Activated CD4-positive, alpha-beta T cell treated with anti-CD3 and anti-CD28 coated beads, Interleukin-2, amount 50 U/mL, for 4 hours (primary cell): ENCODE measurements at places on chromosomes 6 and 20.

DNA sequence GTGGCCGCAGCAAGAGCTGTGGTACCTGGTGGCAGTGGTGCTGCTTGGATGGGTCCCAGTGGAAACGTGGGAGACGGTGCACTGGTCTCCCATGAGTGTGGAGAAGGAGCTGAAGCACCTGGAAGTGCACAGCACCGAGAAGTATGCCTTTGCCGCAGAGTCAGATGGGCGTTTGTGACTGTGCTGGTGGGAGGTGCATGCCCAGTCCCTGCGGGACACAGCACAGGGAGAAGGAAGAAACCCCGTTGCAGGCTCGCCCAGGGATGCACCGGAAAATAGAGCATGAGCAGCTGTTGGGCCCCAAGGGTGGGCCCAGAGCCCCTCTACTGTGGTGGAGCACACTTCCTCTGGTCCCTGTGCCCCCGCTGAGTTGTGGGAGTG is 19.3 kb upstream of the RGS17 start:
- DNase-seq = no peak

GRCh38 chr6:46985943-46986342 is 56.2 kb downstream of the ADGRF1 start:
- DNase-seq = no peak

GRCh38 chr6:166726201-166726600 is 99.2 kb upstream of the RPS6KA2 start:
- DNase-seq = no peak

DNA sequence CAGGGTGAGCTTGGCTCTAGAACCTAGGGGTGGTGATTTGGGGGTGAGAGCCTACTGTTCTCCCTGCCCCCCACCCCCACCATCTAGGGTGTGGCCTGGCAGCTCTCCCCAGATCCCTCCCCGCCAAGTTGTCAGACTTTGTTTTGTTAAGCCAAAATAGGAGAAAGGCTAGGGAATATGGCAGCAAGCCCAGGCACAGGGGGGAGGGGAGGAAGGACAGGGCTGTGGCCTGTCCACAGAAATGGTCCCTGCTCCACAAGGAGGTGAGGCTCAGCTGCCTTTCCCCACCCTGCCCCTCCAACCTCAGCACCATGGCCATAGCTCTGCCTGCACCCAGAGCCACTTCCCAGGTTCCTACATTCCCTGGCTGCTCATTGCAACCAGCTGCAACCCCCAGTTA is 17.2 kb downstream of the SCUBE3 start:
- DNase-seq = no peak

DNA sequence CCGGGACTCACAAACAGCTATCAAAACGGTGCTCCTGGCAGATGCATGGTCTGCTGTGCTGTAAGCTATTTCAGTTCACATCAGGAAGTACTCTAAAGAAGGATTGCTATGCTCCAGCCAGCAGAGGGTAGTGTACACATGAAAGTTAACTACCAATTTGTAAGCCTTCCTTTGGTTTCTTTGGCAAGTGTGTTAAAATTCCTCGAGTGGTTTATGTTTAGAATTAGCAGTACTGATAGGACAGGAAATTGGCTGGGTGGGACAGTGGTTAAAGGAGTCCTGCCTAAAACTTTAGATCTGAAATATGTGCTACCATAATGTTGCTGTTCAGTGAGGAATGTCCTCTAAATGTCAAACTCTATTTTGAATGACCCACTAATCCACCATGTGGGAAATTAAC is 47.4 kb downstream of the TRMT11 start:
- no peak for DNase-seq

GRCh38 chr6:136613477-136613876 is 63.3 kb upstream of the MAP7 start:
- DNase-seq = no peak

DNA sequence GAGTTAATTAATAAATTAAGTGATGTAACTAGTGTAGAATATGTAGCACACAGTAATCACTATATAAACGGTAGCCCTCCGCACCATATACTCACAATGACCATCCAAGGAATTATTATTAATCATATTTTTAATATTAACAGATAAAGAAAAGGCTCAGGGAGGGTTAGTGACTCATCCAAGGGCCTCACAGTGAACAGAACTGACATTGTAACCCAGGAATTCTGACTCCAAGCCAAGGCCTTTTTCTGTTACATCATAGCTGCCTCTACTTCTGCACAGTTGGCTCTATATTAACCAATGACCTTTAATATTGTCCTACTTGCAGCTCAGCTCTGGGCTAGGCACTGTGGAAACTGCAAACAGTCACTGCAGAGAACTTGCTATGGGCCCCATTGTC is 117.5 kb upstream of the SIRPG start:
- no peak for DNase-seq

DNA sequence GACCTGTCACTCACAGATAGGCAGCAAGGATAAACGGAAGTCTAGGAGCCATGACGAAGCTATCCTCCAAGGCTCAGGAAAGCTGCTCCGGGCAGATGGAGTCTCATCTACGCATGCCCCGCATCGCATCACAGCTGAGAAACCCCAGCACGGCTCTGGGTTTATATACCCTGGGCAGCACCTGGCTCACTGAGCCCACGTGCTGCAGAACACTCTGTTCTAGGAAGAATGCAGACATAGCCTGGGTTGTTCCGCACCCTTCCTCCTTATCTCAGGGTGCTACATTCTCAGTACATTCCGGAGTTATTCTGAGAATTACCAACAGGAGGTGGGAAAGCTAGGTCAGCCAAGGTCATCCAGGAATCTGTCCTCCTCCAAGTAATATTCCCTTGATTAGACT is 260.4 kb downstream of the CBLN4 start:
- no peak for DNase-seq

DNA sequence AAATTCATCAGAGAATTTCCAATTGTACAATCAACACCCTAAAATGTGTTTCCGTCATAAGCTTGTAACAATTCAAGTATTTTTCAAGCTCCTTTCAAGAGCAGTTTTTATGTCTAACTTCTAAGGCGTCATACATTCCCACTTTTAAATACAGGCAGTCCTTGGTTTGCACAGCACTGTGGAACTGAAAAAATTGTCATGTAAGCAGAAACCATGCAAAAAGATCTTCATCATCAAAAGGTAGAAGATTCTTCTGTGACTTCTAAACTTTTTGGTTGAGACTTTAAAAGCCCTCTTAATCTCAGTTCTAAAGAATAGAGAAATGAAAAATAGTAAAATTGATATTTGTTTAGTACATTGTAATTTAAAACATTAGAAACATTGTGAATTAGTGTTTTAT is 315.6 kb downstream of the TPBG start:
- no peak for DNase-seq

DNA sequence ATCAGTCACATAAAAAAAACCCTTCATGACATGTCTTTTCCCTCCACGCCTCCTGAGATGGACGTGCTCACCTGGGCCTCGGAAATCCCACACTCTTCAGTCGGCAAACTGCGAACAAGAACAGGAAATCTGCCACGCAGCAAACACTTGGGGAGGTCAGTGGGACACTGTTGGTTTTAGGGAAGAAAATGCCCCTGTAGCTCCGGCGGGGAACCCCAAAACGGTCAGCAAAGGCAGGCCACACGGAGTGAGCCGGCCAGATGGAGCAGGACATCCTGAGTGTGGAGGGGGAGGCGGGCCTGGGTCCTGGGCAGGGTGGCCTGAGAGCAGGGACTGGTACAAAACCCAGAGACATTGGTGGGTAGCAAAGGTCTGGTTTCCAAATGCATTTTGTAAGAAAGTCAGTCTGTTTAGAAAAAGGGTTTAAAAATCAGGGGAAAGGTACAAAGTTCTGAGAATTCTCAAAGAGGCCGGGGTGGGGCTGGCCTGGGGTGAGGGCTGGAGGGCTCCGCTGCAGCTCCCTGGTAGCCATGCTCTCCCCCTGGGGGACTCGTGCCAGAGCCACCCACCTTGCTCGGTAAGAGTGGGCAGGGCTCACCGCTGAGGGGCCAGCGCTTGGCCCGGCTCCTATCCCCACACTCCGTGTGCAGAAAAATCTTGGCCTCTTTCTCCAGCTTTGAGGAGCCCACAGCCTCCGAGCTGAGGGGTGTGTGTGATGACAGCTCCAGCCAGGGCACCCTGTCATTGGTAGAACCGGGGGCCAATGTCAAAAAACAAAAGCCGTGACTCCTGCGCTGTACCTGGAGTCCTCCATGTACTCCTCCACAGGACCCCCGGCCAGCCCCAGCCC is 5.2 kb downstream of the SLC2A4RG start:
- no peak for DNase-seq

DNA sequence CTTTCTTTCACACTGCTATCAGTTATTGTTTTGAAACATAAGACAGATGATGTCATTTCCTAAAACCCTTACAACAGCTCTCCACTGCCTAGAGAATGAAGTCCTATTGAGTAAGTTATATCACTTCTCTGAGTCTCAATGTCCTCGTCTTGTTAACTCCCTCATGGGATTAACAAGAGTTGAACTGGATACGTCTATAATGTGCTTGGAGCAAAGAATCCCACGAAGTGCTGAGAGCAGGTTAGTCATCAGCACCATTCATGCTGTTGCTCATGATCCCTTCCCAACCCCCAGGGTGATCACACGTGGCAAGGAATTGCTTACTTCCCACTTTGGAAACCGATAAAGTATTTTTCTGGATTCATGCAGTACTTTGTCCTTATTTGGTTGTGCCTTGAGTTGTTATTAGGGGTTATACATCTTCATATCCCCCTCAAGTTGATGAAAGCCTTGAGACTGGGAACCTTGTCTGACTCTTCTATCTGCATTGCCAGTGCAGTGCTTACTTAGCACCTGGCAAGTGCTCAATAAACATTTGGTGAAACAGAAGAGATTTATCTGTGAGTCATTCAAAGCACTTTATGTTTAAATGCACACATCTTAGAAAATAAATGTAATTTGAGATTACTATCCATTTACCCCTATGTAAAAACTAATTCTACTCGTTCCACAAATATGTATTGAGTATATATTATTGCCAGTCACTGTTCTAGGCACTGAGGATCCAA is 487.5 kb downstream of the EPM2A start:
- no peak for DNase-seq

DNA sequence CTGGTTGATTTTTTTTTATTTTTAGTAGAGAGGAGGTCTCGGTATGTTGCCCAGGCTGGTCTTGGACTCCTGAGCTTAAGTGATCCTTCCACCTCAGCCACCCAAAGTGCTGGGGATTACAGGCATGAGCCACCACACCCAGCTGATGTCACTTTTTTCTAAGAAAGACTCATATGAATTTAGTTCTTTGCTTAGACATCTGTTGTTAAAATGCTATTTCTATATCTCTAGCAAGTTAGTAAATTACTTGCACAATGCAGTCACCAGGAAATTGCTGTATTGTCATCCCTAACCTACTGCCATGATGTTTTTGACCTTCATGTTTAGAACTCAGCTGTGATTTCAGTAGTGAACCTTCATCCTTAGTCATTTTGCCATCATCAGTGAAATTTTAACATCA is 5.7 kb downstream of the KDM1B start:
- no peak for DNase-seq

DNA sequence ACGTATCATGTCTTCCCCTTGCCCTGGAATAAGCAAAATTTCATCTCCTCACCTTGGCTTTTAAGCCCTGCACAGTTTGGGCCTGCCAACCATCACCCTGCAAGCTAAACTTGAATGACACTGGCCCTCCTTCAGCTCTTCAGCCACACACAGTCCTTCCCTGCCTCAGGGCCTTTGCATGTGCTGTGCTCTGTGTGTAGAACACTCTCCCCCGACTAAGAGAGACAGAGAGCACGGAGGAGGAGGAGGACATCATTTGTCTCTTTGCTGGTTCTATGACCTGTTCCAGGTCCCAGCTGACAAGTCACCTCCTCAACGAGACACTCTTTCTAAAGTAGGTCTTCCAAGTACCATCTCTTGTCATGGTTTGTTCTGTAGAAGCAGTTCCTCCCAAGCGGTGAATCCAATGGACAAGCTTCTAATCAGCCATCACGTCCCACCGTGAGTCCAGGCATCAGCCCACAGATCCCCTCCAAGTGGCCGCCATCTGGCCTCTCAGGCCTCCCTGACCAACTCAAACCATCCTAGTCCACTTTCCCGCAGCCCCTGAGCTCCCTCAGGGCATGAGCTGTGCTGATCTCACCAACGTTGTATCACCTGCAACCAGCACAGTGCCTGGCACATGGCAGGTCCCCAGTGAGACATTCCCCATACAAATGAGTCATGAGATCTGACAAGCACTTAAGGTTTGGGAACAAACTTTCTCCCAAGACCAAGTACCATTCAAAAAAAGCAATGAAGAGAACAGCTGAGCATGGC is 30.5 kb downstream of the NFATC2 start:
- DNase-seq = no peak

DNA sequence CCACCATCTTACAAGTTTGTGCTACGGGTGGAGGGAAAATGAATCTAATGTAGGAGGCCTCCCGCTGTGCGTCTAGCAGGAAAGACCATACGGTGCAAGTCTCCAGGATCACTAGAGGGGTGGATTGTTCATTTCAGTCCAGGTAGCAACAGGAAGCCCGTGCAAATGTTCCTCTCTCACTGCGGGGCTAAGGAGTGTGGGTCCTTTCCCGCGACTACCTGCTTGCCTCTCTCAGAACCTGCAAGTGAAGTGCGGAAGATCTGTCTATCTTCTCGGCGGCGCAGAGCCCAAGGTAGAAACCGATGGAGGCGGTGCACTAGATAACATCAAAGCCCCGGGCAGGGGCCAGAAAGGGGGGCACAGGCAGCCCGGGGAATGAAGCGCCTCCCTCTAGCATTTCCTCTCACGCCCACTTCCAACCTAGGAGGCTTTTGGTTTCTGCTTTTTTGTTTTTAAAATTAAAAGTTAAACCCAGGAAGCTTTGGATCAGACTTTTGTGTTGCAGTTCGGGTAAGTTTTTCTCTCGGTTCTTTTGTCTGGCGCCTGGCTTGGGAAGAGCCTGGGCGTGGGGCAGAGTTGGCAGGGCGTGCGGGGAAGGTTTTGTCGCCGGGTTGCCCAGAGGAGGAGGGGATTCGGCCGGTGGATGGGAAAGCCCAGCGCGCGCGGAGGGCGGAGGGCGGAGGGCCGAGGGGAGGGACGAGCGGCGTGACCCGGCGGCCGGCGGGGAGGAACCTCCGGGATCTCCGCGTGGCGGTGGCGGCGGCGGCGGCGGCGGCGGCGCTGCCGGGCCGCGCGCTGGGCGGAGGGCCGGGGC is 3.5 kb upstream of the HIVEP1 start:
- peak; percentile 78 for DNase-seq

- DNase-seq = no peak
Measured at GRCh38 chr6:93471281-93471680, 51.9 kb upstream of the EPHA7 start.

DNA sequence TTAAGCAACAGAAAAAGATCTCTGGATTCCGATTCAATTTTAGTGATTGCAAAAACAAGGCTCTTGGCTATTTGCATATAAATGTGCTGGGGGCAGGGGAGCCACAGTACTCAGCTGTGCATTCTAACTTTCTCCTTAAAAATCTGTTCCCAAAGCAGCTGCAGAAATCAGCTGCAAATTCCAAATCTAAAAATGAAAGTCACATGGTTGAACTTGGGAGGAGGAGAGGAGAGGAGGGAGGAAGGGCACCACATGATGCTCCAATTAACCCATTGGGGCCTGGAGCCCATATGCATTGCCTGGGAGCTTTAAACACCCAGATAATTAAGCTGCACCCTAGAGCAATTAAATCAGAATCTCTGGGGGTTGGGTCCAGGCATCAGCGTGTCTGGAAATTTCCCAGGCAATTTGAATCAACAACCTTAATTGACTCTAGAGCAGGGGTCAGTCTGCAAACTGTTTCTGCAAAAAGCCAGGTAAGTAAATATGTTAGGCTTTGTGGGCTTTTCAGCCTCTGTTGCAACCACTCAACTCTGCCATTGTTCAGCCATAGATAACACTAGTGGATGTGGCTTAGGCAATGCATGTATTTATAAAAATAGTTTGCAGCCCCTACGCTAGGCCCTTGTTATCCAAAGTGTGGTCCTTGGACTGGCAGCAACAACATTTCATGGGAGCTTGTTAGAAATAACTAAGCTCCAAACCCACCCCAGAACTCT is 508.1 kb downstream of the KIF16B start:
- no peak for DNase-seq

- no peak for DNase-seq
Measured at GRCh38 chr20:18637224-18637623, 49.4 kb downstream of the DTD1 start.
